ENCODE measurements at places on chromosomes 7 and 10.
A peak's percentile ranks its signal among the peaks of the same experiment; 100 is the strongest.

GRCh38 chr7:76022026-76022780, 25.6 kb downstream of the STYXL1 start:
- no peak for DNase-seq

DNA sequence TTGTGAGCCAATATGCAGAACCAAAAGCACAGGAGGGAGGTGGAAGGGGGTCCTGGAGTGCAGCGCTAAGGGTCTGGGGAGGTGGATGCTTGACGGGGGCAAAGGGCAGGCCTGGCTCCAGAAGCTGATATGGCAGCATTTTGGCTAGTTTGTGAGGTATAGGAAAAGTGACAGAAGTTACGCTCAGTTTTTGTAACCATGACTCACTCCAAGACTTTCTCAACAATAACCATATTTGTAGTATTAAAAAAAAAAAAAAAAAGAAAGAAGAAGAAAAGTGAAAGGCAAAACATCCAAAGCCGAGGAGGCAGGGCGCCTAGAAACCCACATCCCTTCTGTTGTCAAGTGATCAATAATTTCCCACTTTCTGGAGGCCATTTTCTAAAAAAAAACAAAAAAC, 92.3 kb downstream of the RNF216 start:
- no peak for DNase-seq

- no peak for DNase-seq
These were observed 88.8 kb upstream of the BTBD16 start for GRCh38 chr10:122182308-122182707.

DNA sequence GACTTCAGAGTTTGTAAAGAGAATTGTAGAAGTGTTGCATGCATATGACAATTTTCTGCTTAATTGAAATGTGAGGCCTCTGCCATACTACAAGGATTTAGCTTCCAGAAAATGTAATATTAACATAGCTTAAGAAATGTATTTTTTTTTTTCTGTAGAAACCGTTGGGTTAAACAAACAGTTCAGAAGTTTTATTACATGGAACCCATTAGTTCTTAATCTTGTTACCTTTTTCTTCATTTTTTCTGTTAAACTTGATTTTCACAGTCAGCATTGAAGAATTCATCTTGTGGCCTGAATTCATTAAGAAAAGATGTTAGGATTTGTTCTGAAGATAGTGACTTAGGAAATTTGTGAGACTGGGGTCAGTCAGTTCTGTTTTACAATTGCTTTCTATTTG, 4.9 kb downstream of the PTEN start:
- DNase-seq: peak; percentile 33

DNA sequence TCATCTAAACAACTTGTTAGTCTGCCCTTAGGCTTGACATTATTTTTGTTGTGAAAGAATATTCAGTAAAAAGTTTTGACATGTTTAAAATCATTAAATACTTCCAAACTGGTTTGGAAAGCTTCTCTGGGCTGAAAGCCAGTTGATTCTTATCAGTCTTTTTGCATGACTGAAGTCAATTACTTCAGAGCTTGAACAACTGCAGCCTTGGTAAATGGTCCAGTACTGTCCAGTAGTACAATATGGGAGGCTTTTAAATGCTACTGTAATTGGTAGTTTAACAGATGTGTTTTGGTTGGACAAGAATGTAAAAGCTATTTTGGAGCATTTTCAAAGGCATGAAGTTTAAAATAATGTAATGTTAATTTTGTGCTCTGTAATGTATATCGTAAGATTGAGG, 103.4 kb downstream of the SDK1 start:
- DNase-seq: no peak

- DNase-seq: no peak
These were observed 35.5 kb upstream of the WAPL start for GRCh38 chr10:86556933-86557649.

DNA sequence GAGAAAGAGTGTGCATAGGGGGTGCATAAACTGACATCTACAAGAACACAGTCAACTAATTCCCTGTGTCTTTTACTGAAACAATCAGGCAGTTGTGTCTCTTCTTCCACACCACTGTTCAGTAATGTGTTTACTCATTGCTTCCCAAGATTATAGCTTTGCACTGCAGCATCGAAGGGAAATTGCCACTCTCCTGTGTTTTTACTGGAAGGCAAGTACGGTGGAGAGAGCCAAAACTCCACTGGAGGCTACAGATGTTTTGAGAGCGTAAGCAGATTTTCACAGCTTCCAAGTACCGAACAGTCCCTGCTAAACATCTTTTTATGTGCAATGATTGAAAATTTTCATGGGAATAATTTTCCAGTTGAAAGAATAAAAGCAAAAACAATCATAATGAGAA, 510.5 kb upstream of the AKR1E2 start:
- DNase-seq: no peak

- no peak for DNase-seq
These were observed 31.6 kb upstream of the PPP1R3C start for GRCh38 chr10:91664426-91664825.

GRCh38 chr7:101870361-101871062, 53.1 kb downstream of the CUX1 start:
- DNase-seq: no peak

GRCh38 chr7:157811946-157812345, 475.1 kb downstream of the DNAJB6 start:
- no peak for DNase-seq

DNA sequence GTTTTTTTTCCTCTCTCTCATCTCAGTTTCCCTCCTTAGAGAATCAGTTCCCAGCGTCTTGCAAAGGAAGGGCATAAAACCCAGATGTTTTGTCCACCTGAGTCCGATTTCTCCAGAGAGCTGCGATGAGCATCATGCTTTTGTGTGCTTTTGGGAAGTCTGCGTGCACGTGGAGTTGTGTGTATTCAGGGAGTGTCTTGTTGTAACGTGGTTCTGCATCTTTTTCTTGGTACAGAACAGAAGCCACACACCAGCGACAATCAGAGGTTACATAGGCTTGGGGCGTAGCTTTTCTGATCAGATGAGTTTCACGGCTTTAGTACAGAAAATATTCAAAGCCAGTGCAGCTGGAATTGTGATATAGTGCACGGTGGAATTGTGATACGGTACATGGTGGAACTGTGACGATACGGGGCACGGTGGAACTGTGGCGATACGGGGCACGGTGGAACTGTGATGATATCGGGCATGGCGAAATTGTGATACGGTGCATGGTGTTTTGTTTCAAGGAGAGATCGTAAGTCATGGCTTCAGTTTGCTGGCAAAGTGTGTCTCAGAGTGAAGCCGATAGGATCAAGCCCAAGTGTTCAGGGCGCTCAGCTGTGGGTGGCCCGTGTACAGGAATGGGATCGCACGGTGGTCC, 32.8 kb downstream of the FOXK1 start:
- DNase-seq: no peak

DNA sequence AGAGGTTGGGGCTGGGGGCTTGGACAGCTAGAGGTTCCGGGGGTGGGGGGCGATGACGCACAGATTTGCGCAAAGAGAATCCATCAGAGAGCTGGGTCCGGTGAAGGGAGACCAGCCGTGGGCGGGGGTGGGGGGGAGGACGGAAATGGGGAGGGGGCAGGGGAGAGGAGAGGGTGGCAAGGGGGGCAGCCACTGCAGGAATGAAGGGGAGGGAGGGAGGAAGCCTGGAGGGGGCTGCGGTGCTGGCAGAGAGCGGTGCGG, 1.2 kb upstream of the VGF start:
- DNase-seq: no peak

- DNase-seq: no peak
These were observed 53.0 kb upstream of the PPP1R17 start for GRCh38 chr7:31633894-31634494.

DNA sequence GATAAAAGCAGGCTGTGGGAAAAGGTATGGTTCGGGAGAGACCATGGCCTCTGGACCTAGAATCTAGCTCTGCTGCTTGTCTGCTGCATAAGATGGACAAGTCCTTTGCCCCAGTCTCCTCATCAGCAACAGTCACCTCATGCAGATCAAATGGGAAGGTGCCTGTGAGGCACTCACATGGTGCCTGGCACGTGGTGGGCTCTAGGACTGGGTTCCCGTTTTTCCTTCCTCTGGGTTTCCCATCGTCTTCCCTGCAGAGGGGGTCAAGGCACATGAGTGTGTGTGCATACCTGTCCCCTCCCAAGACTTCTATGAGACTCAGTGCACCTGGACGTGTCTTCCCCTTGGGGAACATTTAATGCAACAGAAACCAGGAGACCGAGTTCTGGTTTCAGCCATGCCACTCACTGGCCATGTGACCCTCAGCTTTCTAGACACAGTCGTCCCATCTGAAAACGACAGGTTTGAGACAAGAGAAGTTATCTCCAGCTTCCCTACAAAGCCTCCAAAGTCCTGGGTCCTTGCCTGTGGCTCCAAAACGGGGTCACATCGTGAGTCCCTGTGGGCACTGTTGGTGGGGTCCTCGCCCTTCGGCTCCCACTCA, 95.9 kb upstream of the NPTX2 start:
- no peak for DNase-seq

- no peak for DNase-seq
These were observed 12.6 kb downstream of the TFAM start for GRCh38 chr10:58397830-58398229.

- peak; percentile 46 for DNase-seq
These were observed 94.5 kb downstream of the KMT2C start for GRCh38 chr7:152341039-152341913.
